Thyroid gland (tissue), 4 donors: ENCODE measurements at places on chromosomes 11 and 22. TPM values are rescaled to one million over a fixed set of nuclear protein-coding genes. Genes with fewer than 3 reads are reported as not detected.

Gene SLC43A1
- total RNA-seq: 32.1 TPM

- H3K4me1 ChIP-seq: no peaks in the 10 kb centered on the region
- H3K36me3 ChIP-seq: no peaks in the 10 kb centered on the region
- DNase-seq: no peak
- no peak overlapping the region for H3K27ac ChIP-seq
- no peaks in the 10 kb centered on the region for H3K27me3 ChIP-seq
Measured at GRCh38 chr11:92296138-92296515, 71.5 kb downstream of the FAT3 start.

GRCh38 chr11:60891103-60891741 lies 15.2 kb downstream of the PRPF19 start:
- H3K4me3 ChIP-seq: no peak overlapping the region
- peak; percentile 64 for DNase-seq
- no peak overlapping the region for H3K27ac ChIP-seq
- H3K4me1 ChIP-seq: no peaks in the 10 kb centered on the region
- no peaks in the 10 kb centered on the region for H3K27me3 ChIP-seq

- no peaks in the 10 kb centered on the region for H3K36me3 ChIP-seq
- no peak overlapping the region for H3K27ac ChIP-seq
Measured at GRCh38 chr11:119608781-119609180, 120.2 kb downstream of the NECTIN1 start.

DNA sequence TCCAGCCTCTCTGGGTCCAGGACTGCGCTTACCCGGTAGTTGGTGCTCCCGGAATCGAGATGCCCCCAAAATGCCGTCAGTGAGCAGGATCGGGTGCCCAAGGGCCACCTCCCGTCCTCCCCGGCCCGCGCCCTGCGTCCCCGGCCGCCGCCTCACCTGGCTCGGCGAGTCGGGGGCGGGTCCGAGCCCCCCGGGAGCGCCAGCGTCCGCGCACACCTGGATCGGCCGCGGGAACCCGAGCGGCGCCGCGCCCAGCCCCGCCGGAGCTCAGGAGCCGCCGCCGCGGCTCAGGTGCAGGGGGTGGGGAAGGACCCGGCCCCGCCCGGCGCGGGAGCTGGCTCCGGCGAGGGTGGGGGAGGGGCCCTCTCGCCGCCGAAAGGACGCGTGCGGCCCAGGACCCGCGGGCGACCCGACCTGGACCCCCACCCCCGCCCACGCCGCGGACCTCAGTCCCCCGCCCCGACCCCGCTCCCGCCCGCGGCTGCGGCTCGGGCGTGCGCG lies at the start of gene SHANK2:
Gene SHANK2, minus strand, starts transcription at position 309 of the 501 bp plus-strand sequence. CDS start 105,251 bp downstream, outside the sequence.
- H3K36me3 ChIP-seq: no peaks in the 10 kb centered on the region
- peaks cover 44% of the 10 kb centered on the region for H3K4me1 ChIP-seq
- H3K27me3 ChIP-seq: no peaks in the 10 kb centered on the region
- peak within 1 kb of the TSS; percentile 79 for H3K4me3 ChIP-seq
- DNase-seq: peak; percentile 66

DNA sequence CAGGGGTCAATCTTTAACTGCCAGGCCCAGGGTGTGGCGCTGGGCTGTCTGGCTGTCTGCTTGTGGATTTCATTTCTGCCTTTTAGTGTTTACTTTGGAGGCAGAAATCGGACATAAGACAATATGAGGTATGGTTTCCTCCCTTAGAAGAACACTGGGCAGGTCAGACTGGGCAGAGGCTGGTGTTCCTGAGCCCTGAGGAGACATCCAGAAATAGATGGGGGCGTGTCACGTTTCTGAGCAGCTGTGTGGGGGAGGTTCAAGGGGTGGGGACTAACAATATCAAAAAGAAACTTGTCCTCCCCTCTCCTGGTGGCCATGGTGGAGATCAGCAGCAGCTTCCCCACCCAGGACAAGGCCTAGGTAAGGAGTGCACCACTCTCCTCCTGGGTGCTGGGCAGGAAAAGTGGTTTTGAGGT lies at the start of gene ART1:
Gene ART1, plus strand, starts transcription at position 312 of the 419 bp plus-strand sequence. CDS start 14,086 bp downstream, outside the sequence.
- no peaks in the 10 kb centered on the region for H3K27me3 ChIP-seq
- DNase-seq: no peak
- H3K36me3 ChIP-seq: no peaks in the 10 kb centered on the region
- H3K4me1 ChIP-seq: peaks cover 13% of the 10 kb centered on the region
- no peak within 1 kb of the TSS for H3K27ac ChIP-seq

Gene NPAS4
- total RNA-seq: not detected

DNA sequence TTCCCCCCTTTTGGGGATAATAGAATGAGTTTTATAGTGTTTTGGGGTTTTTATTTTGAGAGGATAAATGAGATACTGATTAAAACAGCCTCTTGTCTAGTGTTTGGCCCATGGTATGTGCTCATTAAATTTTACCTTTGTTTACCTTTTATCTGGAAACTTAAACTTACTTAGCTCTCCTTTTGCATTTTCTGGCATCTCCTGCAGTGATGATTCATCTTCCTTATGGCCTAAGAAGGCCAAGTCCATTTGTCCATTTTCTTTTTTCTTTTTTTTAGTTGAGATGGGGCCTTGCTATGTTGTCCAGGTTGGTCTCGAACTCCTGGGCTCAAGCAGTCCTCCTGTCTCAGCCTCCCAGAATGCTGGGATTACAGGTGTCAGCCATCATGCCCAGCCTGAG lies 156.3 kb downstream of the COMMD9 start:
- no peak overlapping the region for H3K4me3 ChIP-seq
- H3K27me3 ChIP-seq: no peaks in the 10 kb centered on the region
- H3K36me3 ChIP-seq: no peaks in the 10 kb centered on the region
- no peak for DNase-seq

Gene TSGA10IP
- total RNA-seq: not detected

Gene OR52B6
- total RNA-seq: not detected

GRCh38 chr22:47133061-47133969 lies 370.9 kb downstream of the TBC1D22A start:
- no peaks in the 10 kb centered on the region for H3K27me3 ChIP-seq
- no peak for DNase-seq
- H3K4me3 ChIP-seq: no peak overlapping the region
- H3K4me1 ChIP-seq: peaks cover 2% of the 10 kb centered on the region

Gene DGCR2
- 49.3 TPM for total RNA-seq

DNA sequence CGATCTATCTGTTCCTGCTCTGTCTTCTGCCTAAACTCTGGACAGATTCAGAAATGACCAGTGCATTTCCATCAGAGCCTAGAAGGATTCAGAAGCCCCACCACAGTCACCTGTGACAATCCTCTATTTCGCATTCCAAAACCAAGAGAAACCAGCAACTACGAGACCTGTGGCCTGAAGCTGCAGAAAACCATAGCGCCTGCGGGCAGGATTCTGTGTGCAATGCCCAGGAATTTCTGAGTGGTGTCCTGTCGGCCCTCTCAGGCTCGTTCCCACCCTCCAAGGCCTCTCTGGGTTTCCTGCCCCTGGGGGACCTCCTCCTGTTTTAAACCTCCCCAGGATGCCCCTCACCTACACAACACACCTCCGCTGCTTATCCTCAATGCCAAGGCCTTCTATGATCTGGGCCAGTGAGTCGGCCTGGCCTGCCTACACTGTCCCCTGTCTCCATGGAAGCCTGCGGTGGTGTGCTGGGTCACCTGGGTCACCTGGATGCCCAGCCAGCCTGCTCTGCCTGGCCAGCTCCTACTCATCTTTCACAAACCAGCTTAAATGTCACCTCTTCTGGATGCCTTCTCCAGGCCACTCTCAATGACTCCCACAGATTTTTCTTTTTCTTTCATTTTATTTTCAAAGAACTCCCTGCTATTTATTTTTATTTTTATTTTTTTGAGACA lies 198.3 kb downstream of the CEP164 start:
- H3K27ac ChIP-seq: no peak overlapping the region
- H3K27me3 ChIP-seq: no peaks in the 10 kb centered on the region
- DNase-seq: no peak

DNA sequence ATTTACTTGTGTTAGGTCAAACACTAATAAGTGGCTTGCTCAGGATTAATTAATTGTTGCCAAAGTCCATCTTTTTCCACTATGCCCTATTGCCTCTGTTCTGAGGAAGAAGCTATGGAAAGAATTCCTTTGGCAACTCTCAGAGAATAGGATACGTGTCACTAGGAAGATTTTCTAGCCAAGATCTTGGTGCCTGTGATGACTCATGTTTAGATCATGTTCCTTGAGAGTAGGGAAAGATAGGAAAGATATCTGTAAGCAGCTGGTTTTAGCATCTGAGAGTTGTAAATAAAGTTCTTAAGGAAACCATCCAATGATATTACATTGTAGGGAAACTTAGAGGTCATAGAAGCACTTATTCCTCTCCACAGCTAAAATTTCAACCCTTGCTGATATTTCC lies 15.7 kb downstream of the SLN start:
- no peak overlapping the region for H3K4me3 ChIP-seq
- no peak for DNase-seq
- no peaks in the 10 kb centered on the region for H3K4me1 ChIP-seq
- no peak overlapping the region for H3K27ac ChIP-seq
- no peaks in the 10 kb centered on the region for H3K27me3 ChIP-seq

DNA sequence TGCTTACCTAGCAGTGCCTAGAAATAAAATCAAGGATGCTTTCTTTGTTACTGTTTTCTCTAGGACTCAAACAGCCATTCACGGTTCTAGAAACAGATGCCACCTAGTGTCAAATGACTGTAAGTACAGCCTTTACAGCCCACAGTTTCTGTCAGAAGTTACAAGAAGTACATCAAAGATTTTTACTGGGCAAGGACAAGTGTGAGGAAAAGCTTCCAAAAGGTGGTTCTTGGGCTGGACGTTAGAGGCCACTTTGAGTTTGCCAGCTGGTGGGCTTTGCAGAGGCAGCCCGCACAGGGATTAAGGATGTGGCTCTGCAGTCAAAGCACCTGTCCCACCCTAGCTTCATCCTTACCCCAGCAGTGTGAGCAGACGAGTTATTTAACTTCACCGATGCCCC lies 6.9 kb downstream of the KMT5B start:
- peak overlapping the region; percentile 37 for H3K27ac ChIP-seq
- no peak overlapping the region for H3K4me3 ChIP-seq
- H3K27me3 ChIP-seq: no peaks in the 10 kb centered on the region
- peaks cover 49% of the 10 kb centered on the region for H3K4me1 ChIP-seq
- no peak for DNase-seq

DNA sequence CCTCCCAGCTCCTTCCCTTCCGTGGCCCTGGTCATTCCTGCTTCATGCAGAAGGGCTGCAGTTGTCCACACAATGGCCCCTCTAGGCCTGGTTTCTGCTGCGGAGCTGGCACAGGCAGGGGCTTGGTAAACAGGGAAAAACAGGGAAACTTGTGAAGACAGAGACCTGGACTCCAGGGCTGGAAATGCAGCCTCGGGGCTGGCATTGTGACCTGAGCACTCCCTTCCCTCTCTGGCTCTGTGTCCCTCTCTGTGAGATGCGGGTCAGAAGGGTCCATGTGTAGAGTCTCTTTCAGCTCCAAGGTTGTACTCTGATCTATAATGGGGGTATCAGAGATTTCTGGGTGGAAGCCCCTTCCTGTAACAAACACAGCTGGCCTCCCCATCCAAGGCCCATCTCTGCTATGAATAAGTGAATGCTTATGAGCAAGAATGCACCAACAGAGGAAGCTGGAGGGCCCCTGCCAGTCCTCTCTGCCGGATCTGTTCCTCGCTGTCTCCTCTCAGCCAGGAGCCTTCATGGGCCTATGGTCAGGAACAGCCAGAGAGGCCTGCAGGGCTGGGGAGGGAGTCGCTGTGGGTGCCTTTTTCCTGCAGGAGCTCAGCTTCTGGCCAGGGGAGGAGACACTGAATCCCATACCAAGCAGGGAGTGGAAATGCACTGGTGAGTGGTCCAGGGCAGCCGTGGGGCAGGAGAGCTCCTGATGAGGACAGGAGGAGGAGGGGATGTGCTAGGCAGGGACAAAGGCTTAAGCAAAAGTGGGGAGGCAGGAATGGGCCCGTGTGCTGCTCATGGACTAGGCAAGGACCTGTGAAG lies 6.7 kb upstream of the DERL3 start:
- peak overlapping the region; percentile 58 for H3K27ac ChIP-seq
- no peaks in the 10 kb centered on the region for H3K27me3 ChIP-seq
- peaks cover 30% of the 10 kb centered on the region for H3K4me1 ChIP-seq
- H3K36me3 ChIP-seq: no peaks in the 10 kb centered on the region
- DNase-seq: no peak

DNA sequence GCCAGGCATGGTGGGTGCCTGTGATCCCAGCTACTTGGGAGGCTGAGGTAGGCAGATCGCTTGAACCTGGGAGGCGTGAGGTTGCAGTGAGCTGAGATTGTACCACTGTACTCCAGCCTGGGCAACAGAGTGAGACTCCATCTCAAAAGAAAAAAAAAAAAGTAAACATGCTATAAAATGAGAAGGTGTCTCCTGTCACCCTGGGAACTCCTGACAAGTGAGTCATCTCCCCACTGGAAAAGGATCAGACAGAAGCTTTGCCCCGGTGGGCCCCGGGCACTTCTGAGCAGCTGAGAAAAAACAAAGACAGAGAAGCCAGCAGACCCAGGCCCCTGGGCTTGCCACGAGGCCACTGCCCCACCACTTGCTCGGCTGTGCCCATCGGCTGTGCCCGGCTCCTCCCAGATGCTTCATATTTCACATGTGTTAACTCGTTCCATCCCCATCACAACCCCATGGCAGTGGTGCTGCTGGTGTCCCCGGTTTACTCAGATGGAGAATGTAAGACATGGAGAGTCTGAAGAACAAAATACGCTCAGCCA lies 22.3 kb downstream of the TTLL1 start:
- no peak overlapping the region for H3K27ac ChIP-seq
- DNase-seq: no peak
- no peaks in the 10 kb centered on the region for H3K4me1 ChIP-seq
- no peaks in the 10 kb centered on the region for H3K36me3 ChIP-seq
- no peak overlapping the region for H3K4me3 ChIP-seq
- no peaks in the 10 kb centered on the region for H3K27me3 ChIP-seq

Gene KRTAP5-2
- total RNA-seq: not detected
